ENCODE measurements at places on chromosomes 12 and 14.

DNA sequence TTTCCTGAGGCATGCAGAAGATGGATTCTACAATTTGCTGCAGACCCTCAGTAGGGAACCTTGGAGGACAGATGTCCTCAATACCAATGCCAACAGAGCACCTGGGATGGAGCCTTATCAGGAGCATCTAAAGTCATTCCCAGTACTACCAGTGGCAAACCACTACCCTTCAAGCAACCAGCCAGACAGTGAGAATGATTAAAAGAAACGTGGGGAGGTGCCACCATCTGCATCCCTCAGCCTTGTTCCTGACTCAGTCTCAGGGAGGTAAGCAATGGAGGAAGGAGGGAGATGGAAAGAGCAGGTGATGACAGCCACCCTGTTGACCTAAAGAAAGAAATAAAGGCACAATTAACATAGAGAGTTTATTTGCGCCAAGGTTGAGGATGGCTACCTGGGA is 175.2 kb upstream of the GRIN2B start:
- no peak for DNase-seq

DNA sequence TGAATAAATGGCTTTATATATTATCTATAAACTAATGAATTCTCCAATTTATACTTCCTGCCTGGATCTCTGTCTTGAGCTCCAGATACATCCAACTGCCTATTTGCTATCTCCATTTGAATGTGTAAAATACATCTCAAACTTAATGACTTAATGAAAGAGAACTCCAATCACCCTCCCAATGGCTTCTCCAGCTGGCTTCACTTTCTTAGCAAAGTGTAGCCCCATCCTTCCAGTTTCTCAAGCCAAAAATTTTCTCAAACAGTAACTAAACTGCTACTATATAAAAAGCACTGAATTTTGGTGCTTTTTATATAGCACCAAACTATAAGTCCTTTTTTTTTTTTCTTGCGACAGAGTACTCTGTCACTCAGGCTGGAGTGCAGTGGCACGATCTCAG is 2.6 kb downstream of the CRY1 start:
- no peak for DNase-seq

DNA sequence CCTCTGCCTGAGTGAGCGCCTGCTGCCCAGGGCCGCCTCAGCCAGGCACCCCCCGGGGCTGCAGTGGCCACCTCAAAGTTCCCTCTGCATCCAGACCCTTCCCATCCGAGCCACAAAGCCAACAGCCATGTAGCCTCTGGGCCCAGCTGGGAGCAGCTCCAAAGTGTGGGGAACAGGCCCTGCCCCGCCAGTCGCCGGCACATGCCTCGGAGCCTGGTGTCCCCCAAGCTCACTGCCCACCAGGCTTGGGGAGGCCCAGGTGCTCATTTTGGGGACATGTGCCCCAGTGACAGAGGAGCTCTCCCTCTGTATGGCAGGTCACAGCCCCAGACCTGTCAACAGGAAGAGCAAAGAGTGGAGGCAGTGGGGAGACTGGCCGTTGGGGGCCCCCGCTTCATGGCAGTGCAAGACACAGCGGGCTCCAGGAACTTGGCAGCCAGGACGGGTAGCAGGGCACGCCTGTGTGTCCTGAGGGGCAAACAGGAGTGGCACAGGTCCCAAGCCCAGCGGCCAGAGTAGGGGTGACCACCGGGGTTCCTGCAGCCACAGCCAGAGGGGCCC is 29.9 kb downstream of the JAG2 start:
- DNase-seq: no peak

DNA sequence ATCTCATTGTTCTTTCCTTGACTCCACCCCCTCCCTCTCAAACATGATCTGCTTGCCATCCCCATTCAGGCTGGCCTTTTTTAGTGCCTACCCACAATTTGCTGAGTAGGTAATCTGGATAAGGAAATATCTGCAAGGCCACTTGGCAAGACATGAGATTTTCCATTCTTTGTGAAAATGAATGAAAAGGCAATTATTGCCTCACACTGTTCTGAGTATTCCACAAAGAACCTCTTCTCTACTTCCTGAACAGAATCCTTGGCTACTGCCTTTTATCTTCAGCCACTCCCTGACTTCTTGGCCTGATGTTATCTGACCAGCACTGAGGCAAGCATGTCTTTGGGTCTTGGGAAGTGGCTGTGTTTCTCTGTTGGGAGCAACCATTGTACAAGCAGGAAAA is 263.2 kb upstream of the ATP2B1 start:
- no peak for DNase-seq

DNA sequence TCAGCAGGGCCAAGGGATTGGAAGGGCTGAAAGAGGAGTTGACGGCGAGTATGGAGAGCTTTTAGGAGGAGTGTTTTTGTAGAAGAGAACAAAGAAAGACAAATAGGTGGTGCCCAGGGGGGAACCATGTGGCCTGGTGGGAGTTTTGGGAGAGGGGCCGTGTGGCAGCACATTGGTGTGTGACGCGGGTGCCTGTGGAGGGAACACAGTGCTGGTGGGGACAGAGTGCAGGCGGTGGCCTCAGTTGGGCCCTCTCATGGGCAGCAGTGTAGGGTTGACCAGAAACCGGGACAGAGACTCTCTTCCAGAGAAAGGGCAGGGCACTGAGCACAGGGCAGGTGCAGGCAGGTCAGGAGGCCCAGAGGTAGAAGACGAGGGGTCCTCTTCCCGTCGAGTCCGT is 56.5 kb downstream of the TECPR2 start:
- no peak for DNase-seq

DNA sequence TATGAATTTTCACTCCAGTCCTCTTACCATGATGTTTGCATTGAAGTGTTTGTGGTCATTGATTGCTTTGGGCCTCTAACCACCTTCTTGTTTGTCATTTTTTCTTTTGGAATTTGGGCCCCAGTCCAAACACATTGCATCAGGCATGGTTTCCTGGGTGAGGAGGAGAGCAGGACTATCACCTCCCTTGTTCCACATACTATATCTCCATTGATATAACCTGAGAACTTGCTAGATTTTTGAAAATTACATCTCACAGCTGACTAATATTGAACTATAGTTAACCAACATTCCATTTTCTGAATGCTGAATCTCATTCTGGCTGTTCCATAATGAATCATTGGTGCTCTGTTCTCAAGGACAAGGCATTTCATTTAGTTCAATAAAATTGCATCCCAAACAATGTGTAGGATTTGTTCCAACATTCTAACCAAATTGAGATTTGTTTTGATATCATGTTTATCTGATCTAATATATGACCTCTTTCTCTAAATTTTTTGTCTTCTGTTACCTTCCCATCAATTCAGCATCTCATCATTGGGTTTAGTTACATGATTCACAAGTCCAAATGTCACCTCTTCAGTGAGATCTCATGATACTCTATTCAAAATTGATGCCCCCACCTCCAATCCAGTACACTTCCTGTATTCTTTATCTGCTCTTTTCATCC is 329.0 kb downstream of the ZFP36L1 start:
- no peak for DNase-seq

DNA sequence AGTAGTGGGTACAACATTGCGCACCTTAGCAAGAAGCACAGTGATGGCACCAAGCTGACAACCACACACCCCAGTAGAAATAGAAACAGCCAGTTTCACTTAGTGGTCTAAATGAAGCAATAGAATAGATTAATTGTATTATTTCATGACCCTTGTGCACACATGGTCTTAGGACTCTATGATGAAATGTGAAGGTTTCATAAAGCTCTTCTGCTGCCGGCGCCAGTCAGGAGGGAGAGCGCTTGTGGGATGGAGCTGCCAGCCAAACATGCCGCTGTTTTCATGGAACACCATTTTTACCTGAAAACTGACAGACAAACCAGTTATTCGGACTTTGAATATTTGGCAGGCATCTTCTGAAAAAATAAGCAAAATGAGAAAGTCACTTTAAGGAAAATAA is 100.0 kb downstream of the PPP2R5C start:
- no peak for DNase-seq

- no peak for DNase-seq
These were observed 129.1 kb upstream of the TBX3 start for GRCh38 chr12:114812858-114813761.

GRCh38 chr14:30292541-30292940 is 266.4 kb upstream of the G2E3 start:
- no peak for DNase-seq

GRCh38 chr14:99296517-99296916 is 24.5 kb upstream of the BCL11B start:
- DNase-seq: no peak

DNA sequence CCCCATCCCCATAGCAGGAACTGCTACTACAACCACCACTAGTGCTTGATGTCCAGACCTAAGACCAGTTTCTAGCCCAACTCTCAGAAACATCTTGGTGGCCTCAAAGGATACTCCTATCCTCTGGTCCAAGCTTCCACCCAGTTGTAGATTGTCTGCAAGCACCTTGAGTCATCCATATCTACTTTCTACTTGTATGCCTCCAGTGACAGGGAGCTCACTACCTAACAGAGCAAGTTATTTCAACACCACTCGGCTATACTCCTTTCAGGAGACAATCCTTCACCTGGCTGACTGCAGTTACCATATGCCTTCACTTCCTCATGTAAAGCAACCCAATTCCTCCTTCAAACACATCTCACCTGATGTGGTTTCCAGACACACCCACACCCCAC is 49.5 kb downstream of the KDM2B start:
- DNase-seq: no peak

- DNase-seq: no peak
These were observed 101.0 kb downstream of the FOXG1 start for GRCh38 chr14:28867571-28867970.

GRCh38 chr12:101698800-101699347 is 1.4 kb downstream of the CHPT1 start:
- no peak for DNase-seq

DNA sequence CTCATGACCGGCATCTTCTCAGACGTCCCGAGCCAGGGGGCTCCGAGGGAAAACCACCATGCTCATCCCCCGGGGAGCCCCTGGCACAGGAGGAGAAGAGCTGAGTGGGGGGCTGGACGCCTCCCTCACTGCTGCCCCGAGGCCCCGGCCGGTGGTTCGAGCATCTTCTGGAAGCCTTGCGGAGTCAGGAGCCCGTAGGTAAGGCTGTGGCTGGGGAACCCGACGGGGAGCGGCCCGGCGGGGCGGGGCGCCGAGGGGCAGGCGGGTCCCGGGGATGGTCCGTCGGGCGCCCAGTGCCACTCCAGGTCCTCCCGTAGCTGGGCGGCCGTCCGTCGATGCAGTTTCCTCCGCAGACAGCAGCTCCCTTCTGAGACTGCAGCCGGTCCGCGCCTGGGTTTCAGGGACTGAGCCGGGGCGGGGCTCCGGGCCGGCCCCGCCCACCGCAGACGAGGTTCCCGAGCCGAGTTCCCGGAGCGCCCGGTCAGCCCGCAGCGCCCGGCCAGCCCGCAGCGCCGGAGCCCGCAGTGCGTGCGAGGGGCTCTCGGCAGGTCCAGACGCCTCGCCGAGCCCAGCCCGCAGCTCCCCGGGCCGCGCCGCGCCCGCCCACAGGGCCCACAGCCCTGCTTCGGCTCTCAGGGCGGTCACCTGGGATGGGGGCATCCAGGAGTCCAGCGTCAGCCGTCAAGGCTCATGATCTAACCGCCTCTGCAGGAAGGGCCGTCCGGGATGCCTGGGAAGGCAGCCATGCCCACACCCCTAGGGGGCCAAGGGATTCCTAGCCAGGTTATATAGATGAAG is at the start of gene PGF:
PGF (minus strand) TSS at position 369 of the 798 bp plus-strand sequence; CDS start at position 14, 355 bp downstream.
- DNase-seq: peak; percentile 6

DNA sequence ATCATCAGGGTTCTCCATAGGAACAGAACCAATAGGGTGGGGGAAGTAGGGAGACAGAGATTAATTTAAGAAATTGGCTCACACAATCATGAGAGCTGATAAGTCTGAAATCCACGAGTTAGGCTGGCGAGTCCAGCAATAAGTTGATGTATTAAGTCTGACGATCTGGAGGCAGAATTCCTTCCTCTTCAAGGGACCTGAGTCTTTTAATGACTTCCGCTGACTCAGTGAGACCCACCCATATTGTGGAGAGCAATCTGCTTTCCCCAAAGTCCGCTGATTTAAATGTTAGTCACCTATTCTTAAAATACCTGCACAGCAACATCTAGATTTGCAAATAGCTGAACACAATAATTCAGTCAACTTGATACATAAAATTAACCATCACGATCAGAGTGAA is 97.8 kb downstream of the SPTSSA start:
- no peak for DNase-seq

- no peak for DNase-seq
These were observed 308.0 kb downstream of the ITPR2 start for GRCh38 chr12:26524862-26525465.
